ENCODE measurements at places on chromosomes 7 and 10.
A peak's percentile ranks its signal among the peaks of the same experiment; 100 is the strongest.

GRCh38 chr7:151783958-151784575 is 92.8 kb downstream of the PRKAG2 start:
- no peak for DNase-seq

DNA sequence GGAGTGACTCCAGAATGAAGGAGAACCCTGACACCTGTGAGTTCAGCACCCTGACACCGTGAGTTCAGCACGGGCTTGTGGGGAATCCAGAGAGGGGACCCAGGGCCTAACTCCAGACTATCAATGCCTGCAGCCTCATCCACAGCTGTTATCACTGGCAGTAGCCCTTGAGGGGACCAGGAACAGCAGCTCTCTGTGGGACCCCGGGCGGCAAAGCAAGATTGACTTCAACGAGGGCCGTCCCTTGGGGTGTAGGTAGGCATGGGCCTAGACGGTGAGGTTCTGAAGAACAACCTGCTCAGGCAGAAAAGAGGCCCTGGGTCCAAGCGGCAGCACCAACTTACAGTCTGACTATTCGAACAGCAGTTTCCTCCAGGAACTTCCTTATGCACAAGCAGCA is 8.9 kb downstream of the GRID1 start:
- DNase-seq = no peak

GRCh38 chr7:110522061-110522760 is 568.7 kb upstream of the LRRN3 start:
- DNase-seq = no peak

- DNase-seq = no peak
Observed at GRCh38 chr10:58641095-58641531, 128.4 kb downstream of the BICC1 start.

GRCh38 chr7:22352887-22353286 is 4.1 kb downstream of the RAPGEF5 start:
- DNase-seq = no peak

DNA sequence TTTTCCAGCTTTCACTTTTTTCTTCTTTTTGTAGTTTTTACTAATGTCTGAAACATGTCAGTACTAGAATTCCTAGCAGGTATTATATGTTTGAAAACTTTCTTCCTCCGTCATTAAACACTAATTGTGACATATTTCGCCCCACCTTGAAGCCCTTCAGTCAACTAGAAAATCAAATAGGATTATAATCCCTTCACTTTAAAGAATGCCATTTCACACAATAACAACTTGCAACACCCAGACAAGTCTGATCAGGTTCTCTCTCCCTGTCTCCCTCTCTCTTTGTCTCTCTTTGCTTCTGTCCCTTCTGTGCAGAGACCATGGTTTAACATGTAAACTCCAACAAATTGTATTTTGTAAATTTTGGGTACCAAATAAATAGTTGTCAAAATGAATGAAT is 373.5 kb downstream of the SEMA3D start:
- DNase-seq = no peak

- DNase-seq = no peak
Observed at GRCh38 chr7:84258628-84259027, 64.0 kb upstream of the SEMA3A start.

- DNase-seq = peak; percentile 42
Observed at GRCh38 chr10:124534231-124534798, 72.7 kb downstream of the LHPP start.

GRCh38 chr10:36265741-36266140 is 623.6 kb upstream of the FZD8 start:
- no peak for DNase-seq

GRCh38 chr7:110944966-110945644 is 145.8 kb upstream of the LRRN3 start:
- no peak for DNase-seq

- no peak for DNase-seq
Observed at GRCh38 chr7:117386110-117386706, 41.1 kb downstream of the ASZ1 start.

DNA sequence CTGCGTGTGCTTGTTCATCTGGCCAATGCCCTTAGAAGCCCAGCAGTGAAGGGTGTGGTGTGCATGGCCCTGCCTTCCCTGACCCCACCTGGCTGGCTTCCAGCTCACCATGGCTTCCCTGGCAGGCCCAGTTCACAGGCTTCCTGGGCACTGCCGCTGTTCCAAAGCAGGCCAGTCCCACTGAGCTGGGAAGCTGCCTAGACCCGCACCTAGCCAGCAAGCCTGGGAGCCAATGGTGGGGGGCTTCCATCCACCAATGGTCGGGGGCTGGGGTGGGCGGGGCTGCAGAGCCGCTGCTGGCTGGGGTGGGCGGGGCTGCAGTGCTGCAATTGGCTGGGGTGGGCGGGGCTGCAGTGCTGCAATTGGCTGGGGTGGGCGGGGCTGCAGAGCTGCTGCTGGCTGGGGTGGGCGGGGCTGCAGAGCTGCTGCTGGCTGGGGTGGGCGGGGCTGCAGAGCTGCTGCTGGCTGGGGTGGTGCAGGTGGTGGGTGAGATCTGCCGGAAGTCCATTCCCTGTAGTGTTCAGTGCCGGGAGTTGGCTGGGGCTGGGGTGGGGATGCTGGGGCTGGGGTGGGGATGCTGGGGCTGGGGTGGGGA is 12.4 kb downstream of the CALY start:
- DNase-seq = no peak

GRCh38 chr7:50633414-50633710 is 68.2 kb upstream of the DDC start:
- DNase-seq = no peak

Data from GM18507 (cell line).